ENCODE measurements at places on chromosomes 13 and 19.

- DNase-seq = peak; percentile 54
Measured at GRCh38 chr19:47257411-47258169, 1.3 kb downstream of the CCDC9 start.

GRCh38 chr13:26017932-26018665, 33.7 kb downstream of the SHISA2 start:
- no peak for DNase-seq

GRCh38 chr13:78659450-78659730, 435 bp upstream of the OBI1 start:
- no peak for DNase-seq

DNA sequence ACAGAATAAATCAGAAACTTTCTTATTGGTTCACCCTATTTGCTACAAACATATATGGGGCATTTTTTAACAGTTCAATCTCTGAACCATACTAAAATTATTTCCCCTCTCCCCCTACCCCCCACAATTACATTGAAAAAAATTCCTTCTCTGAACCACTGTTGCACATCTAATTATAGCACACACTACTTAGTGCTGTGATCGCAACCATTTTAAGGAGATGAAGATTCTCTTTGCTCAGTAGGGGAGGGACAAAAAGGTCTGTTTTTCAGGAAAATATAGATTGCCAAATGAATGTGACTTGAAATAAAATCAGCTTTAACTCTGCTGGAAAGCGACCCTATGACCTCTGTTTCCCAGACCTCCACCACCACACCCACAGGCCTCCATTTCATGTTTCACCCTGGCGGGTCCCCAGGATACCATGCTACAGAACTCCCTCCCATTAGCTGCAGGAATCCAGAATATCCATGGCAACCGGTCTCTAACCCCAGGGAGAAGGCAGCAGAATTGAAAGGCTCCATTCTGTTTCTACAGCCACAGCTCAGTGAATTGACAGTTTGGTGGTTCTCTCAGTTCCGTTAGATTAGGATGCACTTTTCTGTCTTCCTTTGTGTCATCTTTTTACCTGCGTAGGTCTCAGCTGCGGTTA, 286.3 kb downstream of the TBC1D4 start:
- no peak for DNase-seq

- DNase-seq = no peak
Measured at GRCh38 chr13:112934078-112934477, 34.9 kb upstream of the MCF2L start.

GRCh38 chr13:109333893-109334651, 452.3 kb downstream of the IRS2 start:
- DNase-seq = no peak

Data from erythroblast (primary cell).